ENCODE measurements at places on chromosomes 6 and 20. TPM values are rescaled to one million over a fixed set of nuclear protein-coding genes. Genes with fewer than 3 reads are reported as not detected.

The DEFB113 gene
- total RNA-seq: not detected

The WFDC5 gene
- not detected for total RNA-seq

The SCGN gene
- total RNA-seq: not detected

The RBPJL gene
- not detected for total RNA-seq

The MED20 gene
- total RNA-seq: 24.2 TPM

The ZC2HC1B gene
- 0.84 TPM for total RNA-seq

The SLC52A3 gene
- not detected for total RNA-seq

The CYP21A2 gene
- not detected for total RNA-seq

The RFX6 gene
- total RNA-seq: not detected

The DEFB115 gene
- total RNA-seq: not detected

The DNAH8 gene
- total RNA-seq: 1.1 TPM

The TGM3 gene
- not detected for total RNA-seq

The BTNL2 gene
- total RNA-seq: not detected

The TRIM39 gene
- 28.2 TPM for total RNA-seq

The GPX5 gene
- not detected for total RNA-seq

The TSBP1 gene
- not detected for total RNA-seq

The RSPO4 gene
- 0.37 TPM for total RNA-seq

The CALHM5 gene
- not detected for total RNA-seq

The KCNK15 gene
- 0.17 TPM for total RNA-seq

The PNPLA1 gene
- total RNA-seq: 0.32 TPM

The HFE gene
- 6.5 TPM for total RNA-seq

The HLA-DMB gene
- 587 TPM for total RNA-seq

The BTN1A1 gene
- total RNA-seq: 0.74 TPM

The FAM83C gene
- not detected for total RNA-seq

The BCLAF1 gene
- total RNA-seq: 256 TPM

The PLEKHG1 gene
- 450 TPM for total RNA-seq

The HLA-DMA gene
- 558 TPM for total RNA-seq

The ADA gene
- total RNA-seq: 34.3 TPM

The BCL2L1 gene
- 27.6 TPM for total RNA-seq

The RALGAPA2 gene
- total RNA-seq: 32.2 TPM

The APCDD1L gene
- total RNA-seq: not detected

The SCRT2 gene
- not detected for total RNA-seq

The WFDC2 gene
- total RNA-seq: 1.0 TPM

The RNF182 gene
- not detected for total RNA-seq

The FAM8A1 gene
- 7.0 TPM for total RNA-seq

The ZSCAN23 gene
- 0.78 TPM for total RNA-seq

The ABHD16B gene
- not detected for total RNA-seq

The ZNF334 gene
- total RNA-seq: 0.07 TPM

The ADNP gene
- 94.8 TPM for total RNA-seq

The ADTRP gene
- total RNA-seq: 1.2 TPM
